ENCODE measurements at places on chromosomes 4 and X.

GRCh38 chrX:9611436-9612145 lies 146.7 kb downstream of the TBL1X start:
- no peak for DNase-seq

DNA sequence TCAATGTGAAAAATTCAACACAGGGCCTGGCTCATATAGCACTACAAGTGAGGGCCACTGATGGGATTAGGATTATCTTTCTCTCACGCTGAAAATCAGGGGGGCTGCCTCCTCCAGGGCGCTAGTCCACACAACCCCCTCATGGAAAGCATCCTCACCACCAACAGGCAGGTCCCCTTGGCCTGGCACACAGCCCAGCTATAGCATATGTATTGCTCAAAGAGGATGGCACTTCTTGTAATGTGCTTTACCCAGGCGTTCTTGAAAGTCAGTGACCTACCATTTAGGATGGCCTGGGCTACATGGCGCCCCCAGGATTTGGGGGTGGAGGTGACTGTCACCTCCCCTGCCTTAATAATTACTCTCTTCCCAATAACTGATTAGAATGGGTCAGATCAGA lies 71.0 kb upstream of the LSM6 start:
- DNase-seq: no peak

DNA sequence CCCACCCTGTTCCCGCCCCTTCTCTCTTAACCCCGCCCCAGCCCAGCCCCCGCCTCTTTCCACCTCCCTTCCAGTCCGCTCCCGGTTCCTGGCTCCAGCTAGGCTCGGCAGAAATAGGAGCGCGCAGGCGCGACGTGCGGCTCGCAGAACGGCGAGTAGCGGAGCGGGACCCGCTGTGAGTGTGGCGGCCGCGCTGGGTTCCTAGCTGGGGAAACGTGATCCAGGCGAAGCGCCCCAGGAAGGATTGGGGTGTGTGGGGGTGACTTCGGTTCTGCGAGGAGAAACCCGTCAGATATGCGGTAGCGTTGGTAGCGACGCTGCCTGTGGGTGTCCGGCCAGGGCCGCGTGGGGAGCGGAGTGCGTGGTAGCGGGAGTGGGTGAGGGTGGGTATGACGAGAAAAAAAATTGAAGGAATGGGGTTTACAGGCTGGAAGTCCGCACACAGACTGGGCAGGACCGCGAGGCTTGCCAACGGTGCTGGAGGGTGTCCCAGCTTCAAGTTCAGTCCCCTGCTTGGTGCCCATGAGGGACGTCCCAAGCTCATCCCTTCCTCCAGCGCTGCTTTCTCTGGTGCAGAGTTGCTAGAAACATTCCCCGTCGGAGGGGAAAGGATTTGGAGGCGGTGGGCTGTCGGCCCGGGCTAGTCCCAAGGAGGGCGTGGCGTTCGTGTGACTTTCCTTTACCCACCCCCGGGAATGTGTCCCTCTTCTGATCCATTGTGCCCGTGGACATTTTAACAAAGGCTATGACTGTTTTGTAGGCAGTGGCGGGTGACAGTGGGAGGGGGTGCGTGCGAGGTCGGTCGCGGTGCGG lies at the start of gene PRRG1:
TSS of gene PRRG1 (plus strand) at position 144 of the 813 bp plus-strand sequence. CDS start 56,886 bp downstream, outside the sequence.
- no peak for DNase-seq

GRCh38 chrX:123990169-123990568 lies 28.7 kb downstream of the STAG2 start:
- DNase-seq: no peak

GRCh38 chr4:142547974-142548373 lies 298.1 kb downstream of the INPP4B start:
- DNase-seq: no peak

DNA sequence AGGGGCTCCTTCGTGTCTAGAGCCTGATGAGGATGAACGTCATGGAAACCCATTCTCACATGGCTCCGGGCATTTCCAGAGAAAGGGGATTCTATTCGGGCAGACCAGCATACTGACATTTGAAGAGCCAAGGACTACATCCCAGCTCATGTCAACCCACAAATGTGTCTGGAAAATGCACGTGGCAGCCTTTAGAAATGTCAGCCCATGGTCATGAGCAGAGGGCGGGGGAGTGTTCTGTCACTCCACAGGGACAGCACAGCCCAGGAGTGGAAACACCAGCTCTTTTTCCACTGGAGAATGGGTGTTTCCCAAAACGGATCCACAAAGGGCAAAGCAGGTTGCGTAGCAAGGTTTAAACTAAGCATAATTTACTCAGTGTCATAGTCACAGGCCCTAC lies 207.0 kb downstream of the BCOR start:
- DNase-seq: no peak

- no peak for DNase-seq
These were observed 6.7 kb downstream of the NRK start for GRCh38 chrX:105829011-105829410.

- DNase-seq: no peak
These were observed 43.5 kb upstream of the SCRG1 start for GRCh38 chr4:173442223-173442932.

DNA sequence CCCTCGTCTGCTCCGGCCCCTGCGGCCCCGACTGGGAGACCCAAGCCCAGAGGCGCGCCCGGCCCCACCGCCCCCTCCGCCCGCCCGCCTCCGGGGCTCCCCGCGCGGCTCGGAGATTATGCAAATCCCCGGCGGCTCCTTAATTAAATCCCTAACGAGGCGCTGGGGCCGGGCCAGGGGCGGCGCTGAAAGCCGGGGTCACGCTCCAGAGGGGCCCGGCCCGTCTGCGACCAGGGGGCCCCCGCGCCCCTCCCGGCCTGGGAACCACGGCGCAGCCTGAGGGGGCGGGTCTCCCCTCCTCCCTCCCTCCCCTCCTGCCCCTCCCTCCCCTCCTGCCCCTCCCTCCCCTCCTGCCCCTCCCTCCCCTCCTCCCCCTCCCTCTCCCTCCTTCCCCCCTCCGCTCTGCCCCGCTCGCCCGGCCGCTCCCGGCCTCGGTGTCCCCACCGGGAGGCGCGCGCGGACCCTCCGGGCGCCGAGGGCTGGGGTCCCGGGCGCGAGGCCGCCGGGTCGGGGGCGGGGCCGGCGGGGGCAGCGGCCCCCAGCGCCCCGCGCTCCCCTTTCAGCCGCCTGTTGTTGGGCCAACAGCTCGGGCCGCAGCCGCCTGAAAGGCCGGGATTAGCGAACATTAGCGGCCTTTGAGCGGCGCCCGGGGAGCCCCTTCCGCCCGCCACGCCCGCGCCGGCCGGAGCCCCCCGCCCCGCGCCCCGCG lies 25.9 kb upstream of the FGFR3 start:
- DNase-seq: no peak

All from natural killer cell (primary cell).